Right ventricle myocardium superior (tissue), 1 donor: ENCODE measurements at places on chromosomes 5 and 9. TPM values are rescaled to one million over a fixed set of nuclear protein-coding genes. Genes with fewer than 3 reads are reported as not detected.

ANKRD34B gene
- not detected for total RNA-seq

GARNL3 gene
- 12.6 TPM for total RNA-seq

SPINK1 gene
- total RNA-seq: not detected

- DNase-seq: no peak
Measured at GRCh38 chr9:128771094-128771721, 519 bp downstream of the ZER1 start.

DNA sequence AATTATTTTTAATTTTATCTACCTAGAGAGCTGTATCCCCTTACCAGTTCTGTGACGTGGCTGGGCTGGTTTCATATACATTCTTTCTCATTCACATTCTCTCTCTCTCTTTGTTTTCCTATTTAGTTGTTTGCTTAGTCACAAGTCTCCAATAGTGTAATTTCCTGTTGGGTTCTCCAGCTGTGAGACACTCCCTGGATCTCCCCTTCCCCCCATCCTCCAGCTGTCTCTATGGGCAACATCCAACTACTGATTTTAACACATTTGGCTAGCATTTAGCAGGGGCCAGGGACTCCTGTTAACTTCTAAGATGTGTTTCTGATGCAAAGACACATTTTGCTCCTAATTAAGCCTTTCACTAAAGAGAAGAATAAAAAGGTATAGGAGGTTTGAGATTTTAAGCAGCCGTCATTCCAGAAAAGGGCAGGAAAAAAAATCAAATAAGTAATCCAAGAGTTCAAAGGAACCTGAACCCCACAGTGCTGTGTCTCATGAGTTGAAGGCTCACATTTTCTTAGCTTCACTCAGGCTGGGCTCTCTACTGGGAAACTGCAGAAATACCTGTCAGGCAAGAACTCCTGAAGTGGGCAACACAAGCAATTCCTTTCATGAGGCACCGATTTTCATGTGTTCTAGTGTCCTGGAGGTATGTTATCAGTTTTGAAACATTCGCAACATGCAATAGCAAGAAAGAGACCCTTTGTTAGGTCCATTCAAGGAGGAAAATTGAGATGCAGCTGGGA lies 198.7 kb upstream of the C9orf72 start:
- DNase-seq: no peak

- no peak for DNase-seq
Measured at GRCh38 chr5:6703806-6704205, 9.4 kb upstream of the TENT4A start.

GRCh38 chr9:111949919-111950318 lies 53.3 kb downstream of the UGCG start:
- DNase-seq: no peak
